ENCODE measurements at places on chromosomes 4 and X. TPM values are rescaled to one million over a fixed set of nuclear protein-coding genes. Genes with fewer than 3 reads are reported as not detected.

GRCh38 chrX:48509245-48509590, 426 bp downstream of the PORCN start:
- DNase-seq, result no peak

DNA sequence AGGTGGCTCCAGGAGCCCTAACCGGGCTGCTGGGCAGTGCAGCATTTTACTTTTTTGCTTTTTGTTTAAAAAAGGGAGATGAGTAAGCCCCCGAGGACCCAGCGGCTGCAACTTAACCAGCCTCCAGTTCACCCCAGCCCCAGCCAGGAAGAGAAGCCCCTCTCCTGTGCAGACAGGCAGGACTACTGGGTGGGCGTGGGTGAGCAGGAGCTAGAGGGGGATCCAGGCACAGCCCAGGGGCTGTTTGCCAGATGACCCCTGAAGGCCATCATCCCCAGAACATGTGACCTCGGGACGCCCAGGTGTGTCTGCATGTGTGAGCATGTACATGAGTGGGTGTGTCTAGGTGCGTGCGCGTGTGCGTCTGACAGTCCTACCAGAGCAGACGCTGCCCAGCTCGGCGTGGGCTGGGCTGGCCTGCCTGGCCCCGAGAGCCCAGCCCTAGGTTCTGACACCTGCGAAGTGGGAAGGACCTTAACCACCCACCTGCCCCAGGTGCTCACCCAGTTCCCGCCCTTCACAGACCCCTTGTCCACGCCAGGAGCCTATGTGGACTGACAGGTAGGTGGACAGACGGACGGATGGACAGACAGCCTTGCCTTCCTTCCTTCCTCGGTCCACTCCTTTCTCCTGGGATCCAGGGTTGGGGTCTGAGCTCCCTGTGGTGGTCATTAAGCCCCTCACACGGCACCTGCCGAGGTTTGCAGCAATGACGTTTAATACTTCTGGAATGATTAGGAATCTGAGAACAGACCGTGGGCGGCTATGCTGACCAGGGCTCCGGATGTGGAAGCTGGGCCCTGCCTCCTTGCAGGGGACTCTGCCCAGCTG, 7.8 kb upstream of the HAUS3 start:
- no peak for DNase-seq

DNA sequence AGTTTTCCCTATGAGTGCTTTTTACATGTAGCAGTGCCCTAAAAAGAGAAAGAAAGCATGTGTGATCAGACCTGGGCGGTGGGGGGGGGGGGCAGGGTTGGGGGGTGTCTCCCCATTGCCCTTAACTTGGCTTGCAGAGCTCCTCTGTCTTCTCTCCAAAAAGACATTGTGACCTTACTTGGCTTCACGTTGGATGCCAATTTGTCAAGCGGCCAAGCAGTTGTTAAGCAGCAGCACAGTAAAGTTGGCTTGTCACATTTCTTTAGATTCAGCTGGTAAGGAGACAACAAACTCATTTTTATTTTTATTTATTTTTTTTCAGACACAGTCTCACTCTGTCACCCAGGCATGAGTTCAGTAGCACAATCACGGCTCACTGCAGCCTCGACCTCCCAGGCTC, 57.3 kb upstream of the ZNF157 start:
- DNase-seq, result no peak

DNA sequence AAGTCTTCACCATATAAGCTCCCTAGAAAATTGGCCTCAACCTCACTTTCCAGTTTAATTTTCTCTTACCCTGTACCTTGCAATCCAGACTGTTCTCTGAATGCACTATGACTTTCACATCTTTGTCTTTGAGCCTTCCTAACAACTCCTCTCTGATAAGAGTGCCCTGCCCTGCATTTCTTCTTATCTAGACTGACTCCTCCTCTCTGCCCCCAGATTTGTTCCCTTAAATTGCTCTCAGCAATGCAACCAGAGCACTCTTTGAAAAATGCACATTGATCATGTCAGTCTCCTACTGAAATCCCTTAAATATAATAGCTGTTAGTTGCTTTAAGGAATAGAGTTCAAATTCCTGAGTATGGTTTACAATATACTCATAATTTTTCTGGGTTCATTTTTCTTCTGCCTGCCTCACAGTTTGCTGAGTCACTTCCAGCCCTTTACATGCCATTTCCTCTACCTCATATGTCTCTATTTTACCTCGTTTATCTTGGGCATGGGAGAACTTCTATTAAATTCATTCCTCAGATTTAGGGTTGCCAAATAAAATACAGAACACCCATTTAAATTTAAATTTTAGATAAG, 582.7 kb upstream of the AADAT start:
- no peak for DNase-seq

DNA sequence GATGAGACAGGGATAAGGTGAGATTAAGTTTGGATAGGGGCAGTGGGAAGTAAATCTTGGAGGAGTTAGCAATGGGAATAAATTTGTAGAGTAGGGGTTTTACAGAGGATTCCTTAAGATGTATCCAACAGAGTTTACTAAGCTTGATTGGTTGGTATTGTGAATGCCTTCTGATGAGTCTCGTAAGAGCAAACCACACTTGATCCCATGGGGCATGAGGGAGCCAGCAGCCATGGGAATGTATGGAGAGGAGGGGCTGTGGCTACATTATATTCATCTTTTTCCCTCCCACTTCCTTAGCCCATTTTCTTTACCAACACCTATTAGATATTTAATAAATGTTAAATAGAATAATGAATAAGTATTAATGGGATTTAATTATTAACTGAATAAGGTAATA, 126.6 kb upstream of the NDST3 start:
- DNase-seq, result no peak

DNA sequence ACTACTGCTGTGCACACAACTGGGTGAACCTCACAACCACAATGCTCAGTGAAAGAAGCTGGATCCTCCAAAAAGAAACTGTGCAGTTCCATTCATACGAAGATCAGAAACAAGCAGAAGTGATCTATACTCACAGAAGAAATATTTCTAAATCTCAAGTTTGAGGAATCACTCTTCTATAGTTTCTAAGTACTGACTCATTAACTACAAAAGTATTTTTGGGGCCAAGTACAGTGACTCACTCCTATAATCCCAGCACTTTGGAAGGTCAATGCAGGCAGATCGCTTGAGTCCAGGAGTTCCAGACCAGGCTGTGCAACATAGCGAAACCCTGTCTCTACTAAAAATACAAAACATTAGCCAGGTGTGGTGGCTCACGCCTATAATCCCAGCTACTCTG, 51.3 kb upstream of the RELL1 start:
- DNase-seq, result no peak

GRCh38 chrX:69564665-69565064, 51.2 kb upstream of the EDA start:
- DNase-seq, result no peak

DNA sequence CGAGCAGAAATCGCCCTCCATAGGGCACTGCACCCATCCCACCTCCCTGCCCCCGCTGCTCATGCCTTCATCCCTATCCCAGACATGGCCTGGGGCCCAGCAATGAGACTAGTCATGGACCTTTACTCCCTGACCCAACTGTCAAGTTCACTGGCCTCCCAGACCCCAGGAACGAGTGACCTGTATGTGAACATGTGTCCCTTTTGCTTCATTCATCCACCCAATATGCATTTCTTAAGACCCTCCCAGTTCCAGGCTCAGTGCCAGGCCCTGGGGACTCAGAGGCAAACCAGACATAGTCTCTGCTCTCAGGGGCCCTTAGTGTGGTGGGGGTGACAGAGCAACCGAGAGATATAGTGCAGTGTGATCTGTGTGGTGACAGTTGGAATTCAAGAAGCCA, 67.0 kb downstream of the EFNB1 start:
- DNase-seq, result no peak

DNA sequence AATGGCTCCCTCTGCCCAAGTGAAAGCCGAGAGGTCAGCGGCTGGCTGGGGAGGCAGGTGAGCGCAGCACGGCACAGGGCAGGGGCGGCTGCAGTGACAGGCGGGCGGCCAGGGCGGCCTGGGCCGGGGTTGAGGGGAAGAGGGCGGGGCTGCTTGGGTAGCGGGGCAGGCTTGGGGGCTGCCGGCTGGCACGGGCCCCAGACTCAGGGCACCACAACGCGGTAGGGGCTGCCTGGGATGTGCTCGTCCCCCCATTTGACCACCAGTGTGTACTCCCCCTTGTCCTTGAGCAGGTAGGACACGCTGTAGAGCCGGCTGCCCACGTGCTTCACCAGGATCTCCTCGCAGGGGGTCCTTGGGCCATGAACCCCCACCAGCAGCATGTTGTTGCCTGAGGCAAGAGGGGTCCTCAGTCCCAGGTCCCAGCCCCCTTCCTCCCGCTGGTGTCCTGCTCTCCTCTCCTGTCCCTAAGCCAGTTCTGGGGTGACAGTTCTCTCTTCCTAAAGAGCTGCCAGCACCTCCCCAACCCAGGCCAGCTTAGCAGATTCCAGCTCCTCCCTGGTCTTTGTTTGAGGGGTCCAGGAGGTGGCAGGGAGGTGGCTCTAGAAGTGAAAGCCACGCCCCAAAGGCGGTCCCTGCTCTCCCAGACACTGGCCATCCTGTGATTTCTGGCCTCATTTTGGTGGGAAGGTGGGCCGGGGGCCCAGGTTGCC, 25.6 kb downstream of the FLNA start:
- DNase-seq, result no peak

FGF13 gene
- 21.3 TPM for total RNA-seq

GATB gene
- 7.7 TPM for total RNA-seq

Data from thoracic aorta (tissue), 2 donors.